ENCODE measurements at places on chromosomes 5 and 9.

- no peak for DNase-seq
Measured at GRCh38 chr5:154368041-154368800, 77.6 kb upstream of the SAP30L start.

- DNase-seq, result no peak
Measured at GRCh38 chr9:134502809-134503211, 138.8 kb upstream of the COL5A1 start.

GRCh38 chr9:73152953-73153352 lies 1.3 kb downstream of the ANXA1 start:
- DNase-seq, result no peak

GRCh38 chr9:134301387-134302129 lies 24.7 kb upstream of the RXRA start:
- no peak for DNase-seq

- no peak for DNase-seq
Measured at GRCh38 chr5:4576908-4577307, 563.2 kb upstream of the ADAMTS16 start.

GRCh38 chr9:79023134-79023580 lies 548.6 kb upstream of the TLE4 start:
- no peak for DNase-seq

DNA sequence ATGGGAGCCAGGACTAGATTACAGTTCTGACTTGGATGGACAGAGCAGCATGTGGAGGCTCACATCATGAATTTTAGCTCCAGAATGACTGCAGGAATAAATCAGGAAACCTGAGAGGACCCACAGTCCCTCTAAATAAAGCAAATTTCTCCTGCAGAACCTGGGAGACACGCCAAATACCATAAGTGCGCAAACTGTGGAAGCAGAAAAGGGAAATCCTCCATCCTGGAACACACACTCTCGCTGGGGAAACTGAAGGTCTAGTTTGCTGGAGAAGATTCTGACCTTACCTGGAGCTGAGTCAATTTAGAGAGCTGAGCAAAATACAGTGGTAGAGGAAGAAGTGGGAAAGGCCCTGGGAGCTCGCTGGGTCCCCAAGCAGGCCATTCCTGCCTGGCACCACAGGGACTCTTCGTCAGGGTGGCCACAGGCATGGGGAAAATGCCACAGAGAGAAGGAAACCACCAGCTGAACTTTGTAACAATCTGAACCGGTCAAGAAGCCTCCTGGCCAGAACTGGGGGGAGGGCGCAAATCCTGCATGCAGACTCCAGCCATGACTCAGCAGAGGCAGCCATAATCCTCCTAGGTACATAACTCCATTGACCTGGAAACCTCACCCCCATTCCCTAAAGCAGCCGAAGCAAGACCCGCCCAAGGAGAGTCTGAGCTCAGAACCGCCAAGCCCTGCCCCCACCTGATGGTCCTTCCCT lies 390.9 kb downstream of the LRRC70 start:
- DNase-seq, result no peak
